Activated CD4-positive, CD25-positive, alpha-beta regulatory T cell treated with anti-CD3 and anti-CD28 coated beads, Interleukin-2, amount 50 U/mL, for 16 hours (primary cell): ENCODE measurements at places on chromosomes 7 and 10.

GRCh38 chr10:58109731-58110130, 158.0 kb downstream of the IPMK start:
- no peak for DNase-seq

DNA sequence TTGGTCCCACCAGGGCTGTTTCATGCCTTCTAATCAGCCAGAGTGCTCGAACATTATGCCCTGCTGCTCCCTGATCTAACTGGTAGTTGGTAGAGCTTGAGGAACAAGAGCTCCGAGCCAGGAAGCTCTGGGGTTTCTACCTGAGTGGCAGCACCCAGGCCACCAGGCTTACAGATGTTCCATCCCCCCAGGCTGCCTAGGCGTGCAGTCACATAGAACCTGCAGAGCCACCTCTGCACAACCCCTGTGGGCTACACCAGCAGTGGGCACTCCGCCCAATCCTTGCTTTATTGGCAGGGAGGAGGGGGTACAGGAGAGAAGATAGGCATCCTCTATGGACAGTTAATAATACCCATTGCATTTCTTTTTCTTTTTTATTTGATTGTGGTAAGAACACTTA, 21.8 kb downstream of the MAP3K8 start:
- DNase-seq: no peak

- no peak for DNase-seq
Measured at GRCh38 chr7:33591490-33591889, 313.8 kb upstream of the BMPER start.

GRCh38 chr7:68865351-68866199, 732.7 kb upstream of the AUTS2 start:
- no peak for DNase-seq

GRCh38 chr7:27842094-27842692, 102.2 kb downstream of the TAX1BP1 start:
- no peak for DNase-seq

- no peak for DNase-seq
Measured at GRCh38 chr10:76133597-76134255, 702.3 kb downstream of the LRMDA start.

DNA sequence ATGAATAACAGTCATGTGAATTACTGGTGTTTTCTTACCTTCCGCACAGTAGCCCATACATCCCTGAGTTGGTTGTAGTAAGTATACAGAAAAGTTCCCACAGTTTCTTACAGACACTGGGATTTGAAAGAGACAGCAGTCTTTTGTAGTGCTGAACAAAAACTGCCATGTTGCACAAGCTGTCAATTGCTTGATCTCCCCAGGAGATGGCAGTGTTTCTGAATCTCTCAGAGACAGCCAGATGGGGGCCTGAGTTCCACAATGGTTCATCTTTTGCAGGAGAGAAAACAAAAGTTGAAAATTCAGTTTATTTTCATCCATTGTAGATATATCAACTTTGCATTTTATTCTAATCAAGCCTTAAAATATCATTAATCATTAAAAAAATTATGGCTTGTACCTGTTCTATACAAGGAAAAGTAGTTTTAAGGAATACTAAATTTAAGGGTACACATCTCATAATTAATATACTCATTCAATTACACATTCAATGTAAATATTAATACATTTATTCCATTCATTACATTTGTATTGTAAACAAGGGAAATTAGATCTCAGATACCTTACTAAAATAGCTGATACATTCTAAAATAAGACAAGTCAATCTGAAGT, 14.5 kb downstream of the VWDE start:
- DNase-seq: no peak

DNA sequence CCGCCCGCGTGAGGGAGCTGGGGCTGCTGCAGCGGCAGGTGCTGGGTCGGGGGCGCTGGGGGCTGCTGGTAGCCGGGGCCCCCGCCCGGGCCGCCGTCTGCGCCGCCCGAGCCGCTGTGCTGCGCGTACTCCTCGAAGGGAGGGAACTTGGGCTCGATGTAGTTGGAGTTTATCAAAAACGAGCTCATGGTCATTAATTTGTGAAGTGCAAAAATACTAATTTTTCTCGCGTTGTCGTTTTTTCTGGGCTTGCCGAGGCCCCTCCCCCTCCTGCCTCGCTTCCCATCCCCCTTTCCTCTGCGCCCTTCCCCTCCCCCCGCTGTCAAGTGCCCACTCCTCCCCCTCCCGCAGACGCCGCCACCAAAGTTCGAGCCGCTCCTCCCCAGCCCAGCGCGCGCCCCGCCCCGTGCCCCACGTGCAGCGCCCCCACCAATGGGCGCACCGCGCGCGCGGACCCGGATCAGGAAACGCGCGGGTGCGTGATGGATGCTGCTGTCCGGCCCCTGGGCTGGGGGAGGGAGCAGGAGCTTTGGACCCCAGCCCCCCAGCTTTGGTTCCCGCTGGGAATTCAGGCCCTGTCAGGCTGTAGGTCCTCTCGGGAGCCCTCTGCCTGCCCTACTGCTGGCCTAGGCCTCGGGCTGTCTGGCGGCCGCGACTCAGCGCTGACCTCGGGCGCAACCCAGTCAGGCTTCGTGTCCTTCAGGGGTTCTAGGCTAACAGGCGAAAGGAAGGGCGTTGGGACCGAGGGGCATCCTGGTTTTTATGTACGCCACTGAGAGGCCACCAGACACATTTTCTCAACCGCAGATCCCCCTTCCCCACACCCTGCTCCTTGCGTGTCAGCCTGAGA, at the start of gene HOXA4:
TSS of gene HOXA4 (minus strand) at position 218 of the 850 bp plus-strand sequence. CDS start at position 194, 24 bp downstream.
- peak; percentile 28 for DNase-seq

GRCh38 chr10:16586358-16587138, 64.9 kb upstream of the C1QL3 start:
- DNase-seq: no peak

GRCh38 chr10:14271621-14272020, 59.1 kb downstream of the FRMD4A start:
- no peak for DNase-seq

GRCh38 chr10:13475124-13475523, 53.7 kb downstream of the BEND7 start:
- no peak for DNase-seq

DNA sequence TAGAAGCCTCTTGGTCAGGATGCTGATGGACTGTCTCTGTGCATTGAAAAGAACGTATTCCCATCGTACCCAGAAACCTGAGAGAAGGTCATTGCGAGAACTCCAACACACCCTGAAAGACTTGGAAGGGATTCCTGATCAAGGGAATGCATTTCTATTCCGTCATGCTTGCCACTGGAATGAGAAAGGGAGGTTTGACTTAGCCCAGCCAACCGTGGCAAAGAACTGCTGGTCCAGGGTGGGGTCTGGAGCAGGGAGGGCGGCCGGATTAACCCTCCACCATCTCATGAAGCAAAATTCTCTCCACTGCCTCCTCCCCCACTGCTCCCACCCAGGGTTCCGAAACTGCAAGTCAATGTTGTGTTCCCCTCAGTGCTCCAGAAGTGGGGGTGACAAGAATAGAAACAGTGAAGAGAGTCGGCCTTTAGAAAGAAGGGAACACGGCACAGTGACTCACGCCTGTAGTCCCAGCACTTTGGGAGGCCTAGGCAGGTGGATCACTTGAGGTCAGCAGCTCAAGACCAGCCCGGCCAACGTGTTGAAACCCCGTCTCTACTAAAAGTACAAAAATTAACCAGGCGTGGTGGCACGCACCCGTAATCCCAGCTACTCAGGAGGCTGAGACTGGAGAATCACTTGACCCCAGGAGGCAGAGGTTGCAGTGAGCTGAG, 137.5 kb upstream of the MGMT start:
- no peak for DNase-seq

- no peak for DNase-seq
Measured at GRCh38 chr7:50652400-50653125, 87.4 kb upstream of the DDC start.

GRCh38 chr7:151327659-151328058, 14.0 kb upstream of the NUB1 start:
- DNase-seq: no peak

DNA sequence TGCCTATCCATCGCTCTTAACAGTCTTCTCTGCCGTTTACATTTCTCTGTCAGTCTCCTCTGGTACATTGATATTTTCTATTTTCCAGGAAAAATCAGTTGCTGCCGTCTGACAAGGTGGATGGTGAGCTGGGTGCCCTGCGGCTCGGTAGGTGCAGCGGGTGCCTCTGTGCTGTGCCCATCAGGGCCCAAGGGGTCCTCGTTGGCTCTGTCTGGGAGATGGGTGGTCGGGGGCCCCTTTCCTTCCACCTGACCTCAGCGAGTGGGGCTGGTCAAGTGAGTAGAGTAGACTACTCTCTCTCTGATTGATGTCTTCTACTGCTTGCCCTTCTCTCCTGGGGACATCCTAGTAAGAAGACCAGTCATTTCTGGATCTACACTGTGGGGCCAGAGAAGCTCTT, 57.4 kb downstream of the MINDY4 start:
- DNase-seq: no peak

GRCh38 chr7:131109759-131110296, 217.8 kb upstream of the MKLN1 start:
- peak; percentile 62 for DNase-seq

GRCh38 chr10:31318382-31318853, 598 bp upstream of the ZEB1 start:
- DNase-seq: peak; percentile 52

DNA sequence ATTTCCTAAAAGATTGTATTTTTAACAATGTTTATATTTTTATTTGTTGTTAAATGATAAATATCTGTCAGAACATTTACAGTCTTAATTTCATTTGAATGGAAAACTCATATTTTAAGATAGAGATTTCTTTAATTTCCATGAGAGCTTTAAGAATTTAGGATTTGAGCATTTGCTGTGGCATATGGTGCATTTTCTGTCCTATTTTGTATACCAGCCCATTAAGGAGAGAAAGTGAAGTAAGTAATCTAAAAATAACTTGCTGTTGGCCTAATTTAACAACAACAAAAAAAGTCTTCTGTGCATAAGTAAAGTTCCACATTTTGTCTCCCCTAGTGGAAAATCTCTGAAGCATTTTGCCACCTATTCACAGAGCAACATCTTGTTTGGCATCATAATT, 190.9 kb upstream of the PPP1R3A start:
- DNase-seq: no peak

DNA sequence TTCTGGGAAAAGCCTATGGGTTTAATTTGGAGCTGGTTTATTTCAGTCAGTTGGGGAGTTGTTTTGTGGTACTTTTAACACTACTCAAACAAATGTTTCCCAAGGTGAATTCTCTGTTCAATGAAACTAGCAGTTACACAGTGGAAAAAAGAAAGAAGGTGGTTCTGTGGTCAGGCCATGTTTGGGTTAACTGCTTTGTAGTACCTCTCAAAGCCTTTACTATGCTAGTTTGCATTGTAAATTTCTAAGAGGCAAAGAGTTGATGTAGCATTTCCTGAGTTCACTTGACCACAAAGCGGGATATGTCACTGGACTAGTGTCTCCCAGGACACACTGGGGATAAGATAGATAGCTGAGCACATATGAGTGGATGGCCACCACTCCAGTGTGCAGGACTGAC, 145.4 kb downstream of the KIF20B start:
- DNase-seq: no peak

- no peak for DNase-seq
Measured at GRCh38 chr7:107691716-107692115, 31.1 kb downstream of the SLC26A4 start.

DNA sequence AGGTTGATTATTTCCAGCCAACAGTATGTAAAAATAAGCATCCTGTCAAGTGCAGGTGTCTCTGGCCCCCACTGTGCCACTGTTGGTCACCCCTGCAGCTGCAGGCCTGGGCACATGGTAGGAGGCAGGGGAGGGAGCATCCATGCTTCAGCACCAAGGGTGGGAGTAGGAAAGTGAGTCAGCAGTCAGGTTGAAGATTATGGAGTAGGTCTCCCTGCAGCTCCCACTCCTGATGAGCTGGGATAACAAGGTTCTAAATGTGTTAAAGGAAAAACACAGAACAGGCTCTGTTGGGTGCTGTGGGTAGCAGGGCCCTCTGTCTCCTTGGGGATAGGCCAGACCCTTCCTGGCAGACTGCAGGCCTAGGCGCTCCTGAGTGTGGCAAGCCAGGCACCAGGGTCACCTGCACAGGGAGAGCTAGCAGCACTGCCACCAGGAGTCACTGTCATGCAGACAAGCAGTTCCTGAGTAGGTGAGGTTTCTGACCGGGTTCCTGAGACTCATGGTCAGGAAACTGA, 59.3 kb downstream of the NUDCD3 start:
- DNase-seq: no peak

GRCh38 chr10:47165711-47166404, 134.1 kb upstream of the GDF10 start:
- DNase-seq: no peak

DNA sequence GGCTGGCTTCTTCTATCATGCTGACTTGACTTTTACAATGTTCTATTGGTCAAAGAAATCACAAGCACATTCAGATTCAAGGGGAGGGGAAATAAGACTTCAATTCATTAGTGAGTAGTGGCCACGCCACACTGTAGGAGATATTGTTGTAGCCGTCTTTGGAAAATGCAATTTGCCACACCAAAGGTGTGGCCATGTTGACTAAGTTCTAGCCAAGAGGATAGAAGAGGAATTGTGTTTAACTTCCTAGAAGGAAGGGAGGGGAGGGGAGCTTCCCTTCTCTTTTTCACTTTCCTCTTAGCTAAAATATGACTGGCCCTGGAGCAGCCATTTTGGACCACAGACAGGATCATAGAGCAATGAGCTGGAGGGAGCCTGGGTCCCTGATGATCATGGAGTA, 3.4 kb upstream of the PRKAR2B start:
- no peak for DNase-seq
